ENCODE measurements at places on chromosomes 12 and 14. TPM values are rescaled to one million over a fixed set of nuclear protein-coding genes. Genes with fewer than 3 reads are reported as not detected.
A peak's percentile ranks its signal among the peaks of the same experiment; 100 is the strongest.

DNA sequence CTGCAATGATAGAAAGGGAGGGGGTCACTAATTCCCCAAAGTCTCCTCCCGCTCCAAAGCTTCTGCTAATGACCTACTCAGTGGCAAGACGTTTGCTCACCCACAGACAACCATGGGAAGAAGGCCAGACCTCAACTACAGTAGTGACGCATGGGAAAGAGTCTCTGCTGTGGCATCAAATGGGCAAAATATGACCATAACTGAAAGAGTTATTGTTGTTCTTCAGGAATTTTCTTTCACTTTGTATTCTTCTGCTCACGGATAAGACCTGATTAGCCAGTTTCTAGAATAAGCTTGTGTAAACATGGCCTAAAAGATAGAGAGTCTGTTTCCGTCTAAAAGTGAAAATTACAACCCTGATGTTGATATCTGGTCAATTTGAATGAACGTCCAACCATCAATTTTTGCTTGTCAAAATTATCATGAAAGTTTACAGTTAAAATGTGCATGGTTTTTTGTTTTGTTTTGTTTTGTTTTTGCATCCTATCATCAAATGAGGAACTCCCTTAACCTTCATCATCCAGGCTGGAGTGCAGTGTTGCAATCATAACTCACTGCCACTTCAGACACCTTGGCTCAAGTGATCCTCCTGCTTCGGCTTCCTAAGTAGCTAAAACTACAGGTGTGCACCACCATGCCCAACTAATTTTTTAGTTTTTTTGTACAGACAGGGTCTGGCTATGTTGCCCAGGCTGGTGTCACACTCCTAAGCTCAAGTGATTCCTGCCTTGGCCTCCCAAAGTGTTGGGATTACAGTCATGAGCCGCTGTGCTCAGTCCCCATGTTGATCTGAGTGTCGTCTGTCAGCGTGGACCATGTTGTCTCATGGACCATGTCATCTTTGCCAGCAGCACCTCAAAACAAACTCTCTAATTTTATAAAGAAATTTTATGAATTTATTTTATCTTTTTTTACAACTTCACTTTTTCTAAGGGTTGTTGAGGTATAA lies 7.0 kb downstream of the KRT6B start:
- DNase-seq, result no peak
- H3K27ac ChIP-seq, result no peak overlapping the region
- H3K27me3 ChIP-seq, result peaks cover 2% of the 10 kb centered on the region
- H3K36me3 ChIP-seq, result no peaks in the 10 kb centered on the region

GRCh38 chr14:95679998-95680735 lies 6.1 kb upstream of the TCL1B start:
- DNase-seq, result no peak
- no peak overlapping the region for H3K4me3 ChIP-seq
- H3K4me1 ChIP-seq, result peaks cover 14% of the 10 kb centered on the region
- no peak overlapping the region for H3K27ac ChIP-seq

TPH2 gene
- not detected for total RNA-seq

DNA sequence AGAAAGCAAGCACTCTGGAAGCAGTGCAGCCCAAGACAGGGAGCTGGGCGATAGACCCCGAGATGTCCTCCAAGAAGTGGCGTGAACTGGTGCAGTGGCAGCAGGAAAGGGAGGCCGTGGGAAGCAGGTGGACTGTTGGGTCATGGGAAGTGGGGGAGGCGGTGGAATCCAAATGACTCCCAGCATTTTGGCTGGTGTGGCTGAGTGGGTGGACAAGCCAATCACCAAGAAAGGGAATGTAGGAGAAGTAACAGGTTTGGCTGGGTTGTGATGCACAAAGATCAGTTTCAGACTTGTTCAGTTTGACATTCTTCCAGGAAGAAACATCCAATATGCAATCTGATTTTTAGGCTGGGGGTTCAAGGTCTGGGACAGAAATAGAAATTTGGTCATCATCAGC lies 46.0 kb upstream of the KTN1 start:
- H3K4me1 ChIP-seq, result peaks cover 30% of the 10 kb centered on the region
- no peaks in the 10 kb centered on the region for H3K27me3 ChIP-seq
- H3K36me3 ChIP-seq, result no peaks in the 10 kb centered on the region
- no peak overlapping the region for H3K4me3 ChIP-seq
- DNase-seq, result no peak

NINJ2 gene
- total RNA-seq, result not detected

LGR5 gene
- not detected for total RNA-seq

- DNase-seq, result peak; percentile 14
- no peaks in the 10 kb centered on the region for H3K4me1 ChIP-seq
- peaks cover 3% of the 10 kb centered on the region for H3K36me3 ChIP-seq
- H3K27ac ChIP-seq, result no peak overlapping the region
Measured at GRCh38 chr14:90740081-90740480, 76.1 kb downstream of the TTC7B start.

DNA sequence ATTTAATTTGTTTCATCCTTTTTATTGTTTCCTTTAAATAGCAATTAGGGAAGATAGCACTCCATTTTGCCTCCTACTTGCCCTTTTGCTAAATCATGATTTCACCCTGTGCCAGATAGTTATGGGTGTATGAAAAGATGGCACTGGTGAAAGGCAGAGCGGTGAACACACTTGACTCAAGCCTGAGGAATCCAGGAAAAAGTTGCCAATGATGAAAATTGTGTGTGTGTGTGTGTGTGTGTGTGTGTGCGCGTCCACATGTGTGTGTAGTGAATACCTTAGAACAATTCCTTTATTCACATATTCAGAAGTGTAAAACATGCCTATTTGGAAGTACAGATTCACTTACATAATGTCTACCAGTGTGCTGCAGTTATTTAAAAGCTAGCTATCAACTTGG lies 123.8 kb downstream of the PTCSC3 start:
- H3K27ac ChIP-seq, result no peak overlapping the region
- no peak overlapping the region for H3K4me3 ChIP-seq
- no peak for DNase-seq
- H3K36me3 ChIP-seq, result no peaks in the 10 kb centered on the region
- no peaks in the 10 kb centered on the region for H3K27me3 ChIP-seq

PAH gene
- not detected for total RNA-seq

DNA sequence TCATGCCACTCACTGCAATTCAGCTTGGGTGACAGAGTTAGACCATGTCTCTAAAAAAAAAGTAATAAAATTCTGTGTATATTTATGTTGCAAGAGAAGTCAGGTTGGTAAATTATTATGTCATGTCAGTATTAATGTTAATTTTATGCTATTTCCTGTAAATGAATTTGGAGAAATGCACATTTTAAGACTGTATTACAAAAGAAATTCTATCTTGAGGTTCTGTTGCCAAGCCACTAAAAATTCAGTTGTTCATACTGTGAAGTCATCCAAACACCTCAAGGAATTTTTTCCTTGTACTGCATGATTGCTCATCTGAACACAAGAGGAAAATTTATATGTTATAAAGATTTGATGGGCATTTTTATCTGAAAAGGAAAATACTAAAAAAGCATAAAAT lies 23.3 kb upstream of the HMGA2 start:
- no peak overlapping the region for H3K27ac ChIP-seq
- H3K4me1 ChIP-seq, result peaks cover 31% of the 10 kb centered on the region
- H3K4me3 ChIP-seq, result no peak overlapping the region
- no peak for DNase-seq
- H3K36me3 ChIP-seq, result no peaks in the 10 kb centered on the region
- H3K27me3 ChIP-seq, result no peaks in the 10 kb centered on the region

SERPINA3 gene
- 0.13 TPM for total RNA-seq

DNA sequence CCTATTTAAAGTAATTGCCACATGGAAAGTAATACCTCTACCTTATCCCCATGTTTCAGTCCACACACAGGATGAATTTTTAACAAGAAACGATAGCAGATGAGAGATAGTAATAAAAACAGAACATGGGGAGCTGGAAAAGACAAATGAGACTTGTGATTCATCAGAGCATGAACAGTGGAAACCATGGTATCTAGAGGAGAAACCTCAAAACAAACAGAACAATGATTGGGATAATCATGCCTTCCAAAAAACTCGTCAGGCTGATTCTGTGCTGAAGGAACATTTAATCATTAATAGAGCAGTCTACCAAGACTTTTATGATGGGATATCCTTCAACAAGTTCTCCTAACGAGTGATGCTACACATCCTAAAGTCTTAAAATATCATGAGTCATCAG lies 1390.7 kb downstream of the FSCB start:
- no peak for DNase-seq
- no peaks in the 10 kb centered on the region for H3K36me3 ChIP-seq
- H3K27ac ChIP-seq, result no peak overlapping the region
- H3K4me3 ChIP-seq, result no peak overlapping the region

DNA sequence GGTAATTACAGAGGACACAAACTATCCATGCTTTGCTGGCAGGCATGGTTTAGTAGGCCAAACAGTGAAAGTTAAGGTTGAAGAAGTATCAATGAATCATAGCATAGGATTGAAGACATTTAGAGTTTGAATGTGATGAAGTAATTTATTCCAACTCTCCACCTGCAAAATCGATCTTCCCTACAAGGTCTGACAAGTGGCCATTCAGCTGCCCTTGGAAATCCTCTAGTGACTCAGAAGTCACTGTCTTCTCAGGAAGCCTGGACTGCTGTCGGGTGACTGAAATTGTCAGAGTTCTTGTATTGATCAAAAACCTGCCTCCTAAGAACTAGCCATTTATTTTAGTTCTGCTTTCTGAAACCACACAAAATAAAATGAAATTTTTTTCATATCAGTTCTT lies 17.7 kb upstream of the STXBP6 start:
- no peaks in the 10 kb centered on the region for H3K36me3 ChIP-seq
- no peak overlapping the region for H3K4me3 ChIP-seq
- no peaks in the 10 kb centered on the region for H3K4me1 ChIP-seq
- no peak for DNase-seq
- no peaks in the 10 kb centered on the region for H3K27me3 ChIP-seq

DNA sequence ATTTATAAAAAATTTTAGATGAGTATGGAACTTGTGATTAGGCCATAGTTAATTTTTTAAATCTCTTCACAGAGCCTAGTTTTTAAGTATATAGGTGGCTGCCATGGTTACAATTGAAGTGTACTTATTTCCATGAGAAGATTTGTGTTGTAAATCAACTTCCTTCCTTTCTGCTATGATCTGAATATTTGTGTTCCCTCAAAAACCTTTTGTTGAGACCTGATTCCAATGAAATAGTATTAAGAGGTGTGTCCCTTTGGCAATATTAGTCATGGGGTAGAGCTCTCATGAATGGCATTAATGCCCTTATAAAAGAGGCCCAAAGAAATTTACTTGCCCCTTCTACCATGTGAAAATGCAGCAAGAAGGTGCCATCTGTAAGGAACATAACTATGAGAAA lies 28.8 kb downstream of the ETNK1 start:
- peaks cover 3% of the 10 kb centered on the region for H3K36me3 ChIP-seq
- DNase-seq, result no peak
- H3K27ac ChIP-seq, result no peak overlapping the region
- no peak overlapping the region for H3K4me3 ChIP-seq
- peaks cover 5% of the 10 kb centered on the region for H3K4me1 ChIP-seq
- H3K27me3 ChIP-seq, result no peaks in the 10 kb centered on the region

BDKRB1 gene
- total RNA-seq, result 10.3 TPM

- H3K27ac ChIP-seq, result no peak overlapping the region
- H3K27me3 ChIP-seq, result no peaks in the 10 kb centered on the region
- H3K4me3 ChIP-seq, result no peak overlapping the region
- H3K36me3 ChIP-seq, result no peaks in the 10 kb centered on the region
Measured at GRCh38 chr14:72880164-72880563, 13.7 kb downstream of the DPF3 start.

DNA sequence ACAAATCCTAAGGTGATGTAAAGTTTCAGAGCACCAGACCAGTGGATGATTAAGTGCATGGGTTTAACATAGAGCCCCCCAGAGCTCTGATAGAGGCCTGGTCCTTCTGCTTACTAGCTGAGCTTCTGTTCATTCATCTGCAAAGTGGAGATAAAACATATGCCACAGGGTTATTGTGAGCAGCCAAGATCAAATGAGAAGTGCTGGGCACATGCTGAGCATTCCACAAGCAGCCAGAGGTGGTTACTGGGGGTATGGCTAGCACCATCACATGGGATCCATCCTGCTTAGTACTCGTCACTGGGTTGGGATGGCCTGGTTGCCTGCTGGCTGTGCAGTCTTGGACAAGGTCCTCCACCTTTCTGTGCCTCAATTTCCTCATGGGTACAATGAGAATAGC lies 18.0 kb upstream of the SMUG1 start:
- no peak overlapping the region for H3K4me3 ChIP-seq
- H3K4me1 ChIP-seq, result 0 out of 2 replicates have a peak, but pooled peaks cover 3% of the 10 kb centered on the region
- H3K36me3 ChIP-seq, result no peaks in the 10 kb centered on the region
- H3K27me3 ChIP-seq, result no peaks in the 10 kb centered on the region

DNA sequence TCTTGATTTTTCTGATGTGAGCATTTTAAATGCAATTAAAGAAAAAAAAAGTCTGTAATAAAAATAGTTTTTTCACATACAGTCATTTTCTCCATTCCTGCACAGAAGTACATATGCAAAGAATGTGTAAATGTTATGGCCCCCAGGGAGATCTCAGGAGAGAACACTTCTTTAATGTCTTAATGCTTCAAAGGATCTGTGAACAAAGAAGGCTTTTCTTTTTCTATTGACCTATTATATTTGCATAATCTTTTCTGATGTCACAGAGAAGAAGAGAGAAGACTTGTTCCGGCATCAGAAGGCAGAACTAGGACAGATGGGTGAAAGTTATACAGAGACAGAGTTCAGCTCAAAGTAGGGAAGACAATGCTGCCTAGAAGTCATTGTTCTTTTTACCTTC lies 413.5 kb upstream of the STXBP6 start:
- H3K4me3 ChIP-seq, result no peak overlapping the region
- no peak for DNase-seq
- no peak overlapping the region for H3K27ac ChIP-seq
- no peaks in the 10 kb centered on the region for H3K36me3 ChIP-seq
- H3K27me3 ChIP-seq, result no peaks in the 10 kb centered on the region

- no peak overlapping the region for H3K27ac ChIP-seq
- peaks cover 12% of the 10 kb centered on the region for H3K4me1 ChIP-seq
- no peaks in the 10 kb centered on the region for H3K27me3 ChIP-seq
Measured at GRCh38 chr12:110635055-110635454, 21.1 kb downstream of the TCTN1 start.

OR4N2 gene
- total RNA-seq, result not detected

DNA sequence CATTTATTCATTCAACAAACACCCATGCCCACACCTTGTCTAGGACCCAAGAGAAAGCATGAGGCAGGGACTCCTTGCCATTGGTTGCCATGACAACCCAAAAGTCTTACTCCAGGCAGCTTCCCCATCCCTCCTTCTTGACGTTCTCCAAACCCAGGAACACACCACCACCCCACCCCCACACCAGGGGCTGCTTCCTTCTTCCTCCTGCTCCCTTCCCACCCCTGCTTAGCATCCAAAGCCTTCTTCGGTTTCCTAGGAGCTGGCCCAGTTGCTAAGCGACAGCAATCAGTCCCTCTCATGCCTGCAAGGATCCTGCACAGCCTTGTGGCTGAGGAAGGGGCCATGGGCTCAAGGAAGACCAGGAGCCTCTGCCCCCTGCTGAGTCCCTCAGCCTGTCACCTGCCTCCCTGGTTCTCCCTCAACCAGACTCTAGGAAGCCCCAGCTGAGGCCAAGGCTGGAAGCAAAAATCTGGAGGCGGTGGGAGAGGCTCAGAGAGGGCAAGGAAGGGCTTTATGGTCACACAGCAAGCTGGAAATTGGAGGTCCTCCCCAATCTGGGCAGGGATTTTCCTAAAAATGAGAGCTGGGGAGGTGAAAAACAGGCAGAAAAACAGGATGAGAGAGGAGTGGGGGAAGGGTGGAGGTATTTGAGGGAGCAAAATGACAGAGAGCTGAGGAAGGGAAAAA lies 15.4 kb downstream of the RASAL1 start:
- H3K36me3 ChIP-seq, result no peaks in the 10 kb centered on the region
- H3K27ac ChIP-seq, result no peak overlapping the region
- no peak overlapping the region for H3K4me3 ChIP-seq

Measured in SJSA1 (cell line).